SK-N-SH (cell line): ENCODE measurements at places on chromosomes 11 and 22.

- no peak for DNase-seq
Observed at GRCh38 chr11:86795949-86796348, 4.4 kb upstream of the PRSS23 start.

DNA sequence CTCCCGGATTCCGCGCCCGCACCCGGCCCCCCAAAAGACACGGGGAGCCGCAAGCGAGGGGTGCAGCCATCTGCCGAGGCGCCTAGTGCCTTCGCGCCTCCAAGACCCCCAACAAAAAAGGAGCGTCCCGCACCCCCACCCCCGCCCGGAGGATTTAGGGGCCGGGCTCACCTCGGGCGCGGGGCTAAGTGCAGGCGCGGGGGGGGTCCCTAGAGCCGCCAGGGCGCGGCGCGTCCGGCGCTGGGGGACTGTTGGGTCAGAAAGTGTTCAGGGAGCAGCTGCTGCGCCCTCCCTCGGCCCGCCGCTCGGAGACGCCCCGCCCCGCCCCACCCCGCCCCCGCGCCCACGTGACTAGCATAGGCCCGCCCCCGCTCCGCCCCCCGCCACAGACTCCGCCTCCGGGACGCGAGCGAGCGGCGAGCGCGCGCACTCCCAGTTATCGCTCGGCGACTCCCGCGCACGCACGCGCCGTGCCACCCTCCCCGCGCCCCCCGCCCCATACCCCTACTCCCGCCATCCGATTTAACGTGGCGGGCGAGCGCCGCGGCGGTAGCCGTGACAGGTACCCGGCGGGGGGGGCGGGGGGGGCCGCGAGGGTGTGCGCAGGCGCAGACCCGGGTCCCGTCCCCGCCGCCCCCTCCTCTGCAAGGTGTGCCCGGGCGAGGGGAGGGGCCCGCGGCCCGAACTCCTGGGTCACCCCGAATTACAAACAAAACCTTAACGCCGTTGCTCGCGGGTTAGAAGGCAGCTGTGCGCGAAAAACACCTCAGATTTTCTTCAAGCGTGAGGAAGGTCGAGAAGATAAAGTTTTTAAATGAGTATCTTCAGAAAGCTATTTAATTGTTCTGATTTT lies 56.2 kb downstream of the KCNJ4 start:
- DNase-seq = peak; percentile 87

DNA sequence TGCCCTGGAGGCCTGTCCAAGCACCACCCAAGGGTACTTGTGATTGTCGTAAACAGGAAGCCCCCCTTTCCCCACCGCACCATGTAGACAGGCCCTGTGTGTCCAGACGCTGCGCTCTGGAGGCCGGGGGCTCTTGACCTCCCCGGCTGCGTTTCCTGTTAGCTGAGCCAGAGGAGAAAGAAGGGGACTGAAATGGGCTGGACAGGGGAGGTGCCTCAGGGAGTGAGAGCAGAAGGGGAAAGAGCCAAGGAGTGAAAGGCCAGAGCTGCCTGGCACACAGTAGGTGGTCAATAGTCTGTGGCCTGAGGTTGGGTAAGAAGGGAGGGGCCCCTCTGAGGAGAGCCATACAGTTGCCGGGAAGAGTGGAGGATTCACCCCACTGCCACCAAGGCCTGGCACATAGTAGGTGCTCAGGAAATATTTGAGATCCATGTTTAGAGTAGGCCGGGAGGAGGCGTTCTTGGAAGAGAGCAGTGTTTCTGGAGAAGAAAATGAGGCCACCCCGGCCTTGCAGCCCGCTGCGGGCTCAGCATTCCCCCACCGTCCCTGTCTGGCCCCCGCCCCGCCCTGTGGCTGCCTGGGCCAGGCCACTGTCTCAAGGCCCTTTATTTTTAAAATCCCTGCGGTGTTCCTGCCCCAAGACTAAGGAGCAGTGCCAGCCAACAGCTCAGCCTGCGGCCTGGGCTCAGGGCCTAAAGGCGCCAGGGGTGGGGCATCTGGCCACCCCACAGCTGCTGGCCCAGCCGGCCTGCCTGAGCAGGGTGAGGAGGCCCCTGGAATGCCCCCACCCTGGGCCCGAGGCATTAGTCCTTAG lies 13.6 kb upstream of the CDC42EP1 start:
- no peak for DNase-seq

- no peak for DNase-seq
Observed at GRCh38 chr11:22670830-22671229, 4.4 kb downstream of the GAS2 start.

DNA sequence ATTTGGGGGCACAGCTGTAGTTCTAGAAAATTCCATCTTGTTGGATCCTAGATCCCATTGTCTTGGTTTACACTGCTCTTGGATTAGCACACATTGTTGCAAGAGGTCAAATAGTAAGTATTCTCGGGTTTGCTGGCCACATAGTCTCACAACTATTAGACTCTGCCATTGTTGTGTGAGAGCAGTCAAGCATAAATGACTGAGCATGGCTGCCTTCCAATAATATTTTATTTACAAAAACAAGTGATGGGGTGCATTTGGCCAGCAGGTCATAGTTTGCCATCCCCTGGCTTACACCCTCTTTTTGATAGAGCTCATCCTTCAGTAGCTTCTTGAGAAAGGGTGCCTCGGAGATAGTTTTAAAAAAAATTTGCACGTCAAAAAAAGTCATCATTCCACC lies 77.9 kb upstream of the ALX4 start:
- DNase-seq = no peak

- no peak for DNase-seq
Observed at GRCh38 chr11:67252831-67253239, 13.4 kb upstream of the GRK2 start.

DNA sequence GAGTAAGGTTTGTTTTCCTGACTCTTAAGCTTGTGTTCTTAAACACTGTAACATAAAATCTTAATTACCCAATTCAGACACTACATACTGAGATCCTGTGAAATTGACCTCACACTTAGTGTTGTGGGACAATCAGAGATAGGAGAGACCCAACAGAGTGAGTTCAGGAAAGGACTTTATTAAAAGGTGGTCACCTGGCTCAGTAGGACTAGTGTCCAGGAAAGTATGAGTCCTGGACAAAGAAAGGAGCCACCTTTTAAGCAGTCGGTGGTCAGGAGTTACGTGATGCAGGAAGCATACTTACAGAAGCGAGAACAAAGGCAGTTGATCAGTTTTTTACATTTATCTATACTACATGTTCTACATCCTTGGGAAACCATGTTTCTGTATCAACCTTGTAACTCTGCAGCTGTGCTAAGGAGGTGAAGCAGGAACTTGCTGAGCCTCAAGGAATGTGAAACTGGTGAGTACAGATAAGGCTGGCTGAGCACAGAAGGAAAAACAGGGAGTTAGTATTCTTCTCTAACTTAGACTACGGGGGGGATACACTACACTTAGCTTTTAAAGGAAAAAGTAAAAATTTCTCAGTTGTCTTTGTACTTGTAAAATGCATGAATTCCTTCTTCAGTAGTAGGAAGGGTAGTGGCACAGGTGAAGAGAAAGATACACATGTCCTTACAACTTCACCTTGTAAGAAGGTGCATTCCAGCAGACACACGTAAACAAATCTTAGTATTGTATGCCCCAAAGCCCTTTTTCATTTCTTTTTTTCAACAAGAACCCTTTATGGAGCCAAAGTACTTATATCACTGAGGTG lies 15.1 kb downstream of the OR51E1 start:
- DNase-seq = no peak

DNA sequence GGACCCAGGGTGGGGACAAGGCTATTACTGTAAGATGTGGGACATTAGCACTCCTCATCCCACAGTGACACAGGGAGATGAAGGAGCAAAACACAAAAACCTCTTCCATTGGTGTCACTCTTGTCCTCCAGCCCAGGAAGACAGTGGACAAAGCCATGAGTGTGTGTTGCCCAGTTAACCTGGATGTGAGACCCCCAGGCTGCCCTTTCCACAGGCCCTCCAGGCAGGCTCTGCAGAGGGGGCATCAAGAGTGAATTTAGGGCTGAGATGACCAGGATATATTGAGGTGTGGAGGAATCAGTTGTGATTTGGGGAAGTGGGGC lies 111.3 kb downstream of the GGTLC2 start:
- no peak for DNase-seq

DNA sequence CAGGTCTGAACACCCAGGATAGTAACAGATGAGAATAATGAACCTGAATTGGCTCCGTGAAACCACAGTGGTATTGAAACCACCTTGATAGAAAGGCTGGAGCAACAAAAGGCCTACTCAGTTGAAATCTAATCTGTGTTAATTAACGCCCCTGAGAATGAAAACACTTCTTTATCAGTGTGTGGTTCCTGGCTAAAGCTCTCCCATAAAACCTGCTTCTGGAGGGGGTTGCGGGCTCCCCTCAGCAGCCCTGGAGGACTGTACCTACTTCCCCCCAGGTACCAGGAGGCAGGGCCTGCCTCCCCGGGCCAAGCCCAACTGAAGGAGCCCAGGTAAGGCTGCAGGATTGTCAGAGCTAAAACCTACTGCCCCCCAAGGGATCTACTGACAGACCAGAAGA lies 54.6 kb downstream of the PLEKHA7 start:
- DNase-seq = no peak

DNA sequence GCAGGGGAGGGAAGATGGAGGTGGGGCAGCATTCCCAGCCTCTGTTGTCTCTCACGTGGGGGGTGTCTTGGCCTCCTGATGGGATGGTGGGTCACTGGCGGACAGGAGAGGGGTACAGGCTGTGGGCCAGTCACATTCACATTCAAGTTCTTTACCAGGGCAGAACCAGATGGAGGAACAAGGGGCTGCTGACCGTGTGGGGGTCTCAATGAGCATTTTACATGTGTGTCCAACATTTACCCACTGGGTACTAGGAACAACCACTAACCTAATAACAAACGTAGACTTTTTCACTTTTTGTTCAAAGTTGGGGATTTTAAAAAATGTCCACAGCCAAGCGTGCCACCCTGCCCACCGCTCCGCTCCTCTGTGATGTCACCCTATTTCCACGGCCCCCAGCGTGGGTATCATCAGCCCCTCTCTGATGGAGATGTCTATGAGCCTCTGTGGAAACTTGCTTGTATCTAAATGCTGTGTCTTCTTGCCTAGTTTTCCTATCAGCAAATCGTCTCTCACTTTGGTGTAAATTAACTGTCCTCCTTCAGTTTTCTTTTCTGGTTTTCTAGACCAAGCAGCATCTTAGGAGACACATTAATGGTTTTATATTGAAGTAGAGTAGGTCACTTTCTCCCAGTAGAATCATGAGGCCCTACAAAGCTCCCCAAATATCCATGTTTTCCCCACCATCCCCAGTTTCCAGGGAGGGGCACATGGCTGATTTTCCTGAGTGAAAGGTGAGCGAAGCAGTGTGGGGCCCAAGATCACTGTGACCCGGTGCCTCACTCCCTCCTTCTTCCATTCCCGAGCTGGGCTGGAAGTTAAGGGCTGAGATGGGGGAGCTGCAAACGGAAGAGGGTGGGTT lies 936.7 kb downstream of the BRD1 start:
- DNase-seq = no peak

DNA sequence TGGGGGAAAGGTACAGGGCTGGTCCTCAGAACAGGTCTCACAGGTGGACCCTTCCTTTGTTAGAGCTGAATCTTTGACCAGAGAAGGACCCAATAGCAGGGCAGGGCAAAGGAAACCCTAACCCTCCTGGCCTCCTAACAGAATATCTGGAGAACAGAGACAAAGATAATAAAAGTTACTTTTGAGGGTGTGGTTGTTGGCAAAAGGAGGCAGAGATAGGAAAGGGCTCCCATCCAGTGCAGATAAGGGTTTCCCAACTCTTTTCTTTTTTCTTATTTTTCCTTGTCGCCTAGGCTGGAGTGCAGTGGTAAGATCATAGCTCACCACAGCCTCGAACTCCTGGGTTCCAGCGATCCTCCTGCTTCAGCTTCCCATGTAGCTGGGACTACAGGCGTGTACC lies 11.9 kb downstream of the PCSK7 start:
- no peak for DNase-seq

GRCh38 chr22:25564320-25564978 lies at the start of gene GRK3:
TSS of gene GRK3 (plus strand) at chr22:25564675. CDS start at chr22:25565041, 366 bp downstream.
- peak; percentile 95 for DNase-seq

- no peak for DNase-seq
Observed at GRCh38 chr22:44439356-44440223, 58.4 kb downstream of the RTL6 start.

- DNase-seq = no peak
Observed at GRCh38 chr11:124935548-124936514, at the start of gene HEPACAM. TSS of gene HEPACAM (minus strand) at chr11:124936047. CDS start at chr11:124936006, 41 bp downstream.

DNA sequence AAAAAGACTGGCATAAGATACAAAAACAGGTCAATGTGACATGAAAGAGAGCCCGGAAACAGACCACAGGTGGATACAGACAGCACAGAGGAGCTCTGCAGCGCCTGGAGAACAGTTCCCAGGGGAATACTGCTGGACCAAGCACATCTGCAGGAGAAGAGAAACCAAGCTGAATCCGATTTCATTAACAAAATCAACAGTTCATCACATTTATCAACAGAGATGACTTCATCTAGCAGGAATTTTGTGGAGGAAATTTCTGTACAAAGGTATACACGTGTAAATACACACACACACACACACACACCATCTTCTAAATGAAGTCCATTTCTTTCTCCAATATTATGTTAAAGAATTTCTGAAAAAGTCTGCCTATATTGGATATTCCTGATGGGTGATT lies 17.1 kb downstream of the YPEL1 start:
- DNase-seq = no peak

DNA sequence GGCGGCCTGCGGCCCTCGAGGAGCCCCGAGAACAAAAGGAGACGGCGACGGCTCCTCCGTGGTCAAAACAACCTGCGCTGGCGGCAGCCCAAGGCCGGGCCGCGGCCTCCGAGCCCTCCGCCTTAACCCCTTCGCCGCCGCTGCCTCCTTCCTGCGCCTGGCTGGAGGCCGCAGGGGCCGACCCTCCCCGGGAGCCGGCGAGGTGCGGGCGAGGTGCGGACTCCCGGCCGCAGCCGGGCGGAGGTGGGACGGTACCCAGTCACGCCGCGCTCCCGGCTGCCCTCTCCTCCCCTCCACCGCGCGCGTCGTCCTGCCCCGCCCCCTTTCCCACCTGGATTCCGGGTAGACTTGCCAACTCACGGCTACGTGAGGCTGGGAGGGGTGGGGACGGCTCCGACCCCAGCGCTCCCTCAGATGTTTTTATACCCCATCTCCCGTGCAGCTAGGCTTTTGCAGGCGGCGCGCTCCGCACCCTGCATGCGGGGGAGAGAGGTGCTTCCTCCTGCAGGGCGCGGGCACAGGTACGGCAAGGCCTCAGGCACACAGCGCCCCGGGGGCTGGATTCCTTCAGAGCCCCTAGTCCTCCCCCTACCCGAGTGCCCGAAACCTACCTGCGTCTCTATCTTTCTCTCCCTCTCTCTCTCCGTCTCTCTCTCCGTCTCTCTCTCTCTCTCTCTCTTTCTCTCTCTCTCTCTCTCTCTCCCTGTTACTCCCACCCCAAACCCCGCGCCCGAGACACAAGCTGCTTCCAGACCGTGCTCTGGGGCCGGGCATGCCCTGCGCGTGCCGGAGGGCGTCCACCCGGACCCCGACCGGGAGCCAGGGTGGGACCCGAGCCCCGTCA lies 2.0 kb downstream of the PDGFB start:
- DNase-seq = no peak

GRCh38 chr11:68312780-68313573 lies 586 bp downstream of the LRP5 start:
- peak; percentile 79 for DNase-seq

DNA sequence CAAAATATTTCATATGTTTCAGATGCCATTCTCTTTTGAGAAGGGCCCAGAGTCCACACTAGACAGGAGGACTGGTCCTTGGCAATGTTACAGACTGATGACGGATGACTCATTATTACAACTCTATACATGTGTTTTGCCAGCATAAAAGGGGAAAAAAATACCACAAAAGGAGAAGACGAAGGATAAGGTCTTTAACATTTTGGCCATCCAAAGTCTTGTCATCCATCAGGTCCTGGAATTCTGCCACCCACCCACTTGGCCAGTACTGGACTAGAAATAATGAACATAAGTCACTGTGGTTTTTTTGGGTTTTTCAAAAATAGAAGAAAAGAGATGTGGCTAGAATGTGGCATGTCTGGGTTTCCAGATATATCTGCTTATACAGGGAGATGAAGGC lies 57.7 kb upstream of the BDNF start:
- DNase-seq = no peak
